CD4-positive, alpha-beta T cell treated with Interleukin-21 for 1 hour (primary cell): ENCODE measurements at places on chromosomes 12 and 14.

DNA sequence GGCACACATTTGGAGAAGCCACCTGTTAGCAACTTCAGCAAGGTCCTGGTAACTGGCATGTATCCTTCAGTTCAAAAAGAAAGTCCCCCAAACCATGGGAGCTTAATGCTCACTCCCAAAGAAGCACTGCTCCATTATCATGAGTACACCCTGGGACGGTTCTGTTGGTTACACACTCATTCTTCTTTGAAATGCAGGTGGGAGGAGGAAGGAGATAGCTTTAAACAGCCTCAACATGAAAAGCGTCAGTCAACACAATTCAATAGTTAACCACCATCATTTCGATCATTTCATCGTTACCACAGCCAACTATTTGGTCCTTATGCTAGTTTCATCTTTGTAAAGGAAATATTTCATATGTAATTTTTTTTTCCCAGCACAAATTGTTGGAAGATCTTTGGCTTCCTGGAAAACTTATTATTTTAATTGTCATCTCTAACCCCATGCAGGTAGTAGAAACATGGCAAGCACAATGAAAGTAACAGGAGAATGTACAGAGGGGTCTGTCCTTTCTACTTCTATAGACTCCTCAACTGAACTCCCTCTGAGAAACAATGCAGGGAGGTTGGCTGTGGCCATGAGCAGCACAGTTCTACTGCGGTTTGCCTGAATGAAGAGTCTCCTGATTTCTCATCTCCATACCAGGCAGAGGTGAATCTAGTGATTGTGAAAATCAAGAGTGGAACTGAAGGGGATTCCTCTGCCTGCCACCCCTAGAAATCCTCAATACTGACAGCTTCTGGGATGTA lies 196.4 kb upstream of the FOXN3 start:
- DNase-seq = no peak

DNA sequence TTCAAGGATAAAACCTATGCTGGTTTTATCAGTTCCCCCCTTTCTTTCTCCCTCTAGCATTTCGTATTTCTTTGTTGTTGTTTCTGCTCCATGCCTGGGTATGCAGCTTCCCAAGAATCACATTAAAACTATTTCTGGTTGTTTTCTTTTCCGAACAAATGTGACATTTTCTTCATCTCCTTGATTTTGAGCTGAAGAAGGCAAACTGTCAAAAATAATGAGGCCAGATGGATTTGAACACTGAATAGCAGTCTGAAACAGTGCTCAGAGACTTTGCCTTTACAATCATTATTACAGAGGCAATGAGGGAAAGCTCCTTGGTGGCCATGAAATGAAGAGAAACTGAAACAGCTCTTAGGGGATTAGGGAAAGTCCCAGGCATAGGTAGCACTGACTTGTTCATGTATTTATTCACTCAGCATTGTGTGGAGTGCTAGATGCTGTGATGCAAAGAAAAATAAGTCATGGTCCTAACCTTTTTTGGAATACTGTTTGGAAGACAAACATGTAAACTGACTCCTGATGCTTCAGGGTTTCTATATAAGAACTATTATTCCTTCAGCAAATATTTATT lies 319.5 kb downstream of the FUT8 start:
- peak; percentile 7 for DNase-seq

DNA sequence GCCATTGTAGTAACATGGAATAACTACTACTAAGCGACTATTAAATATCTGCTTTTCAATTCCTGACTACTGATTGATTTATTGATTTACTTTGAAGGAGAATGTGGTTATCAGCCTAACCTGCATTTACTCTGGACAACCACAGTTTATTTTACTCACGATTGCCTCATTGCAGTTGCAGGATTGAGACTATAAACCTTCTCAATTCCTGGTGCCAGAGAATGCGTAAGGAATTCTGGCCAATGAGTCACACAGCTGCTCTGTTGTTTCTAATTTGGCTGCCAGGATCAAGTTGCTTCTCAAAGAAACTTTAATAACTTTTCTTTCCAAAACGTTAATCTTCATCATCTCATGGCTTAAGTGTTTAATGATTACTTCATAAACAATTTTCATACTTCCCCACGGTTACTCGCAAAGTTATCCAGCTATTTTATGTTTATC lies 13.1 kb upstream of the TMTC1 start:
- no peak for DNase-seq

- DNase-seq = no peak
Observed at GRCh38 chr14:52835122-52835903, 43.9 kb upstream of the GNPNAT1 start.

DNA sequence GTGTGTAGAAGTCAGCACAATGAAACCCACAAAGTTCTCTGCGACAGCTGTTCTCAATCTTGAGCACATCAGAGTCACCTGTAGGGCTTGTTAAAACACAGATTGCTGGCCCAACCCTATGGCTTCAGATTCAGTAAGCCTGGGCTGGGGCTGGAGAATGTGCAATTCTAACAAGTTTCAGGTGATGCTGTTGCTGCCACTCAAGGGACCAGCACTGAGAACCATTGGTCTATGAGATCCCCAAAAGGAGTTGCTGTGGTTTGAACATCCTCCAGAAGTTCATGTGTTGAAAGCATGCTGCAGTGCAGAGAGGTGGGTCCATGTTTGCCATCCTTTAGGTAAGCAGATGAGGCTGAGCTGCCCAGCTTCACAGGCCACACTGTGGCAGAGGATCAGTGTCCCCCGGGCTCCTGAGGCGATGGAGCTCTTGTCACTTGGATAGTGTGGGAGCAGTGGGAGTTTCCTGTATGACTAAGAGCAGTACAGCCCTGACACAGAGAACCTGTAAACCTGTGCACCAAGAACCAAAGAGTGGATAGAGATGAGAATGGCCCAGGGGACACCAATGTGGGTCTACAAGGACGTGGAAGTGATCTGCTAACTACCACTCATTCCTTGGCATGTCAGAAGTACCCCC lies 8.0 kb upstream of the RTRAF start:
- no peak for DNase-seq

DNA sequence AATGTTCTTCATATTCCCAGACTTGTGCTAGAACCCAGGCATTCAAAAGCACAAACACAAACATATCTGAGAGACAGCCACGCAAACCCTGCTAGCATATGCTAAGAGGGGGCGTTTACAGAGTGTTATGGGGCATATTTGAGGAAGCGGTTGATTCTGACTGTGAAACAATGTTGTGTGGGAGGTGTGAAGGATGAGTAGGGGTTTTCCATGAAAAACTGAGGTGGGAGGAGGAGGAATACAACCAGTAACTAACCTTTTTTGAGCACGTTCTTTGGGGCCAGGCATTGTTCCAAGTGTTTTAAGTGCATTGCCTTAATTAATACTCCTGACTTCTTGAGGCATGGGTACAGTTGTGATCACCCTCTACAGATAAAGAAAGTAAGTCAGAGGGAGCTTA lies 499.5 kb downstream of the AACS start:
- no peak for DNase-seq

- no peak for DNase-seq
Observed at GRCh38 chr12:52649066-52649465, 2.9 kb downstream of the KRT2 start.

GRCh38 chr12:105480162-105480561 lies 149.7 kb downstream of the C12orf75 start:
- no peak for DNase-seq

DNA sequence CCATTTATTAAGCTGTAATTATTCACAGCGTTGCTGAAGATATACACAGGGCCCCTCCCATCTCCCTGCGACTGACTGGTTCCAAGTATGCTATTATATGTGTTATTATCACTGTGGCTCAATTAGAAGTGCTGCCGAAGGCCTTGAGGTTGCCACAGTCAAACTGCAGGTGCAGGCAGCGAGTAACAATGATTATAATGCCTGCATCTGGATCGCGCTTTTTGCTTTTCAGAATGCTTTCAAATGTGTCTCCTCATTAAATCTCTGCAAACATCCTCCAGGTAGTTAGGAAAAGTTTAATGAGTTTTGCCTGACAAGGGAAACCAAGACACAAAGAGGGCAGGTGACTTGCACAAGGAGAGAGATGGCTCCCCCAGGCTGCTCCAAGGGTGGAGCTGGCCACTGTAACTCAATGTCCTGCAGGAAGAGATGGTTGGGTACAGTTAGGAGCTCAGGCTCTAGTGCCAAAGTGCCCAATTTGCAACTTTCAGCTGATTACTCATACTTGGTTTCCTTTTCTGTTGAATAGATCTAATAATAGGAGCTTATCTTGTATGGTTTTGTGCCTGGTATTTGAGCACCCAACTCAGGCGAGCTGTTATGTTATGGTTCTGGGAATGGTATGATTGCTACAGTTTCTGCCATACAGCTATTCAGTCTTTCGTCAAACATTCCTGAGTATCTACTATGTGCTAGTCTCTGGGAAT lies 1.7 kb upstream of the SYNE3 start:
- no peak for DNase-seq

DNA sequence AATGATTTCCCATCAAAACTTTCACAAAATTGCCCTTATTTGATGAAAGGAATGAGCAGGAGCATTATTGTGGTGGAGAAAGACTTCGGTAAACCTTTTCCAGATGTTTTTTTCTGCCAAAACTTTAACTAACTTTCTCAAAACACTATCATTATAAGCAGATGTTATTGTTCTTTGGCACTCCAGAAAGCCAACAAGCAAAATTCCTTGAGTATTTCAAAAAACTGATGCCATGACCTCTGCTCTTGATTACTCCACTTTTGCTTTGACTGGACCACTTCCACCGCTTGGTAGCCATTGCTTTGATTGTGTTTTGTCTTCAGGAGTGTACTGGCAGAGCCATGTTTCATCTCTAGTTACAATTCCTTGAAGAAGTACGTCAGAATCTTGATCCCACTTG lies 29.7 kb upstream of the RAB21 start:
- DNase-seq = no peak
